ENCODE measurements at places on chromosomes 6 and 20.
A peak's percentile ranks its signal among the peaks of the same experiment; 100 is the strongest.

- DNase-seq = no peak
These were observed 43.0 kb downstream of the GOPC start for GRCh38 chr6:117559299-117559698.

DNA sequence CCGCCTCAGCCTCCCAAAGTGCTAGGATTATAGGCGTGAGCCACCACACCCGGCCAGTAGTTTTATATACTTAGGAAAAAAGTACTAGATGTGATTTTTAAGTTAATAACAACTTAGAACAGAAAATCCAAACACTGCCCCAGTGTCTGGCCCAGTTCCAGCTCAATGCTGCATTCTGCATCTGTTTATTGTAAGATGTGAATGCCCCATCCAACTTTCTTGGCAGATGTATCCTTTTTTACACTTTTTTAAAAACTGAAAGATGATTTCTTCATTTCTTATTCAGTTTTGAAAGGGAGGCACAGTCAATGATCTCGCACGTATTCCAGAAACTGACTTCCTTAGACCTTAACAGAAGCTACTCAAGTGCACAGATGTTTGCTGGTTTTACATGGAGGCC lies 85.6 kb upstream of the SRSF6 start:
- DNase-seq = no peak

DNA sequence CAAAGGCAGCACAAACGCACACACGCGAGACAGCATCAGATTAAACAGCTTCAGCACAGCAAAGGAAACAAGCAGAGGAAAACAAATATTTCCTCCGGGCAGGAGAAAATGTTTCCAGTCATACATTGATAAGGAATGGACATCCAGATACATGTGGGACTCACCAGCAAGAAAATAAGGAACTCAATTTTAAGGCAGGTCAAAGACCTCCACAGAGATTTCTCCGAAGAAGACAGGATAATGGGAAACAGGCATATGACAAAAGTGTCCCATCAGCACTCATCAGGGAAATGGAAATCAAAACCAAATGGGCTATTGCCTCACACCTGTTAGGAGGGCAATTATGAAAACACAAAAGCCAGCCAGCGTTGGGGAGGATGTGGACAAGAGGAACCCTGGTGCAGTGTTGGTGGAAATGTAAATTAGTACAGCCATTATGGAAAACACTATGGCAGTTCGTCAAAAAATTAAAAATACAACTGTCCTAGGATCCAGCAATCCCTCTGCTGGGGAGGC lies 9.7 kb upstream of the SLCO4A1 start:
- no peak for DNase-seq

GRCh38 chr6:149859938-149860337 lies 4.2 kb downstream of the LRP11 start:
- DNase-seq = no peak

- DNase-seq = no peak
These were observed 3.0 kb upstream of the CTNNBL1 start for GRCh38 chr20:37690626-37691369.

- DNase-seq = no peak
These were observed 3.4 kb downstream of the BNIP5 start for GRCh38 chr6:36333171-36333895.

DNA sequence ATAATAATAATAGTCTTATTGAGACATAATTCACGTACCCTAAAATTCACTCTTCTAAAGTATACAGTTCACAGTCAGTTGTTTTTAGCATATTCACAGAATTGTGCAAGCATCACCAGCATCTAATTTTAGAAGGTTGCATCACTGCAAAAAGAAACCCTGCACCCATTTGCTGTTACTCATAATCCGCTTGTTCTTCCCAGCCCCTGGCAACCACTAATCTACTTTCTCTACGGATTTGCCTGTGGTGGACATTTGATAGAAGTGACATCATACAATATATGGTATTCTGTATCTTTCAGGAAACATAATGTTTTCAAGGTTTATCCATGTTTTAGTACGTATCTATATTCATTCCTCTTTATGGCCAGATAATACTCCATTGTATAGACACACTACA lies 41.5 kb upstream of the FAM184A start:
- no peak for DNase-seq

DNA sequence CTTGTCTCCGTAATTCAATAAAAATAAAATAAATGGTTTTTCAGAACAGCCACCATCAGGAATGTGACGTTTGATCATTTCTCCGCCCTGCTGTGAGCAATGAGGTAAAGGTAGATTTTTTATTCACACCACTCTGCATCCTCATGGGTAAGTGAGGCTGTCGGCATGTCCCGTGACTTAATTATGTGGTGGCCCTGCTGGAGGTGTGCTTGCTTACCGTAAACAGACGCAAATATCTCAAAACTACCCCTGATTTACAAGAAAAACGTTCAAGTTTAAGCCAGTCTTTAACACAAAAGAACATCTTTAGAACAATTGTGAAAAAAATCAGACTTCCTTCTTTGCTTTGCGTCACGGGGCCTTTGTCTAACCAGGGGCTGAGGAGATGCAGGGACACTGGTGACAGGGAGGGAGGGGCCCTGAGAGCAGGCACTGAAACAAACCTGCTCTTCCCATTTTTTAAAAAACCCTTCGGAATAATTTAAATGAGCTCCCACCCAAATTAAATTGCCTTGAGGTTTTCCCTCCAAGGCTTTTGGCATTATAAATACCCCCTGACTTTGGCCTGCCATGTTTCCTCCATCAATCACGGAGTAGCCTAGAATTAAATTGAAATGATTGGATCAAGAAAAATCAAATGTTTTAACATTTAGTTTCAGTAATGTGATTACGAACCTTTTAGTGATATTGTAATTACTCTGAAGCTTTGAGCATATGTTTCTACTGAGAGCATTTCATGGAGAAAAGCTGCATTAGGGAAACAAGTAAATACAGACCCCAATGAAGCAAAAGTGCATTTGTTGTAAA lies 13.4 kb downstream of the PRKN start:
- no peak for DNase-seq

DNA sequence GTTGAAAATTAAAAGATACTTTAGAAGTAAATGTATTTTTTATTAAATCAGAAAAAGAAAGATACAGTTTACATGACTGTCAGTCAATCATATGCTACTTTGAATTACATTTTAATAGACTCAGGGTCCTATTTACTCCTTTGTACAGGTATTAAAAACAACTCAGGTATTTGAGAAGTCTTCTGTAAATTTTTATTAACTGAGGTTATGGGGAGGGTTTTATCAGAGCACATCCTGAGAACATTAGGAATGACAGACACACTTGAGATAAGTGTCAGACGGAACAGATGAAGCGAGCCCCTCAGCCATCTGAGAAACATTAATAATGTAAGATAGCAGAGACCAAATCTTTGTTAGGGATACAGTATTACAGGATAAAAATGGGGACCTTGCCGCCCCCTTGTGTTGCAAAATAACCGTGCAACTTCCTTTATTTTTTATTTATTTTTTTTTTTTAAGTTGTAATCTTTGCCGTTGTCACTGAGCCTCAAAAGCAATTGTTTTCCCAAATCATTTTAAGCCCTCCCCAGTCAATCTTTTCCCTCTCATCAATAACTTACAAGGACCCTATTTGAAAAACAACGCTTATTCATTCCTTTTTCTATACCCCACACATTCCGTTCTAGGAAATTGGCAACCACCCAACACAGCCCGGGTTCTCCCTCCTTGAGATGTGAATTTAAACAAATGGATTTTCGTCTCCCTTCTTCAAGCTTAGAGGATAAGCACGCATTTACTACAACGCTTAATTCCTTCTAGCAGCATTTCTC lies 126.7 kb downstream of the BCAS1 start:
- no peak for DNase-seq

DNA sequence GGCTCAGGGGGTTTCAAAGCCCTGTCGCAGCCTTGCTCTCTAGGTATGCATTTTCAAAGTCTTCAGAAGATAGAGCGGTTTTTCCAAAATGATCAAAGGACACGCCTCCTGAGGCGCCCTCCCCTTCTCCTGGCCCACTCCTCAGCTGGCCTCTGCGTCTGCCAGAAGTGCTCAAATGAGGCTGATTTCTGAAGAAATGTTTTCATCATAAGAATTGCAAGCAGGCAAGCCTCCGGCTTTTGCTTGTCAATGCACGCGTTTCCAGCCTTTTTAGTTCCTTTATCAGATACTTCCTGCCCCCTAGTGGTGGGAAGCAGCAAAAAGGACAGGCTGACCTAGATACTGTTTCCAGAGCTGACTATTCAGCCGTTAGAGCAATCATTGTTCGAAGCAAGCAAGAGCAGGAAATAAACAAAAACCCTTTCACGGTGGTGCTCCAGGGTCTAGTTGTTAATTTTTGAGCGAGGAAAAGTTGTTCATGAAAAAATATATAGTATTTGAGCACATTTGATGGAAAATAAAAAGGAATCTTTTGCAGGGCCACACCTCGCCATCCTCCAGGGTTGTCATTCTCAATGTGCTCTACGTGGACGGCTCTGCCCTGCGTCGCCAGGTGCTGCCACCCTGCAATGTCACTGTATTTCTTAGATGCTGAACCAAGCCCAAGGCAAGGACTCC lies 93.4 kb upstream of the ASF1A start:
- DNase-seq = peak; percentile 60

DNA sequence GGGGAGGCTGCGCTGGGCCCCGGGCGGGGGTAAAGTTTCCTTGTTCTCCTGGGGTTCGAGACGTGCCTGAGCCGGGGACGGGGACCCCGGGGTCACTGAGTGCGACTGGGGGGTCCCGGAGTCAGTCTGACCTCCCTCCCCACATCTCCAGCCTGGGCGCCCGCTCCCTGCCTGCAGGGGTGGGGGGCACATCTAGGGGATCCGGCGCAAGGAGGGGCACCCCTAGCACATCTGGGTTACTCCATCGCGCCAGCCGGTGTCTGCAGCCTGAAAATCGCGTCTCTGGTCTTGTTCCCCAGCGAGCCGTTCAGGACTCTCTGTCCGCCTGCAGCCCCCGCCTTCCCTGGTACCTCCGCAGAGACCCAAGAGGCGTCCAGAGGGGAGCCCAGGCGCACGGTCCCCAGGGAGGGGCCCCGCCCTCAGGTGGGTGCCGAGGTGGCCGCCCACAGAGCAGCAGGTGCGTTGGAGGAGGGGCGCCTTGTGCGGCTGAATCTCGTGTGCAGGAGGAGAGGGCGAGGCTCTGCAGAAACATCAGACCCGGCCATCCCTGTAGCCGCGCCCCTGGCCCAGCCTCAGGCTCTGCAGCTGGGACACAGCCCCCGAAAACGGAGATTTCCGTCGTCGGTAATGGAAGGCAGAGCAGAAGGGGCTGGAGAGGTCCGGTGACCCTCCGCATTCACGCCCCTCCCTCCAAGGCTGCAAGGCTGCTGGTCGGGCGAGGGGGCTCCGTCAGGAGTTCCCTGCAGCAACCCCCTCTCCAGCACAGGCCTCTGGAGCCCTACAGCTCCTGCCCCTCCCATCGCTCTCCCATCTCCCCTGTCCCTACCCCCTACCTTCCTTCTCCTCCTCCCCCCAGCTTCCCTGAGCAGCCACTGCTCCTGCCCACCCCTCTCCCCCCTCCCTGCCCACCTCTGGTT lies 628 bp upstream of the CHRNA4 start:
- no peak for DNase-seq

- DNase-seq = no peak
These were observed 17.7 kb downstream of the CCDC167 start for GRCh38 chr6:37481711-37482605.

- no peak for DNase-seq
These were observed 58.4 kb upstream of the ARID1B start for GRCh38 chr6:156718647-156719394.

DNA sequence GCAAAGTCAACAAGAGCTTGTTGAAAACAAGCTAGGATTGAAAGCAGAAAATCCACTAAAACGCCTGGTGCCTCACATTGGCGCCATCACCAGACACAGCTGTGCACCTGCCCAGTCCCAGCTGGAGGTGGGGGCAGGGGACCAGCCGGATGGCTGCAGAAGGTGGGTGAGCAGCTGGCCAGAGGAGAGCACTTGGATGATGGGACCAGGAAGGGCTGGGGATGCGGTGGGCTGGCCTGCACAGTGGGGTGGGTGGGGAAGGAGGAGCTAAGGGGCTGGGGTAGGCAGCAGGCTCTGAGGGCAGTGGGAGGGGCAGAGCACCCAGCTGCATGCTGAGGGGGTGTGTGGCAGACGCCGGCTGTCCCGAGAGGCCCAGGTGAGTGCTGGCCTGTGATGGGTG lies 7.1 kb downstream of the CABLES2 start:
- DNase-seq = no peak

DNA sequence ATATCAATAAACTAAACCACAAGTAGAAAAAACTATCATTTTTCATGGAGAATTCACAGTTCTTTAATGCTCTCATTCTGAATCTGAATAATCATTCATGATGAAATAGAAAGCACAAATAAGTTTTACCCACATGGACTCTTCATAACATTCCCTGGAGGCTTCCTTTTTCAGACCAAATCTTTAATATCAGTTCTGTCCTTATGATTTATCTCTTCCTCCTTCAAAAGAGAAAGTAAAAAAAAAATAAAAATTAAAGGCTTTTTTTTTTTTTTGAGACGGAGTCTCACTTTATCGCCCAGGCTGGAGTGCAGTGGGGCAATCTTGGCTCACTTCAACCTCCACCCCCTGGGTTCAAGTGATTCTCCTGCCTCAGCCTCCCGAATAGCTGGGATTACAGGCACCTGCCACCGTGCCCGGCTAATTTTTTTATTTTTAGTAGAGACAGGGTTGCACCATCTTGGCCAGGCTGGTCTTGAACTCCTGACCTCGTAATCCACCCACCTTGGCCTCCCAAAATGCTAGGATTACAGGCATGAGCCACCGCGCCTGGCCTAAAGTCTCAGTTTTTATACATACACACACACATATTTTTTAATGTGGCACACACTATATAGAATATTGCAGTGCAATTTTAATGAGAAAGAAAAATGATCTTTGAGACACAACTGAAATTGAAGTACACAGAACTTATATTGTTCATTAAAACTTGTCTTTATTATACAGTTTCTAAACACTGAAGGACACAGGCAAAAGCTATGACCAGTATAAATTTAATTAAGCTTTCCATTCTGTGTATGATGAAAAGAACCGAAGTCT lies 31.9 kb upstream of the ZNF217 start:
- no peak for DNase-seq

DNA sequence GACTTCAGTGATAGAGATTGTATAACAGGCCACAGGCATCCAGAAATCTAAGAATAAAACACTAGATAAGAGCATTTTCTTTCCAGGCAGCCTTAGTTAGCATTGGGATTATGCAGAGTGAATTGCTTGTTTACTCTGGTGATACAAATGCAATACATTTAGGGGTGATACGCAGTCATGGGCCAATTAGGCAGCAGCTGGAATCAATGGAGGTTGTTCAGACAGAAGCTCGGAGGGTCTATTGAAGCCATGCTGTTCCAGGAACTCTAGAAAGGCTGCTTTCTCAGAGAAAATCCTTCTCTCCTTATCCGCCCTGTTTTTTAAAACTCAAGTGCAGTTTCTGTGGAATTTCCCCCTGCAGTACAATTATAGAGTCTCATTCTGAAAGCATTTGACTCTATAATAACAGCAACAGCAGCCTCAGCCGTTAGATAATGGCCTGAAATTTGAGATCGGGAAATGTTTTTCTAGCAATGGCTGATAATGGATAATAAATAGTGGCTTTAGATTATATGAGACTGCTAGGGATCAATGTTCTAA lies 364.3 kb upstream of the HS3ST5 start:
- DNase-seq = no peak

GRCh38 chr6:114096561-114097172 lies 125.7 kb upstream of the HDAC2 start:
- no peak for DNase-seq

- DNase-seq = no peak
These were observed 71.2 kb downstream of the LY86 start for GRCh38 chr6:6659600-6660327.

GRCh38 chr6:76381612-76382011 lies 309.1 kb upstream of the IMPG1 start:
- no peak for DNase-seq

Measured in GM18507 (cell line).